ENCODE measurements at places on chromosomes 3 and 15.
A peak's percentile ranks its signal among the peaks of the same experiment; 100 is the strongest.

GRCh38 chr15:69087366-69087976 lies 73.0 kb upstream of the GLCE start:
- DNase-seq: no peak

DNA sequence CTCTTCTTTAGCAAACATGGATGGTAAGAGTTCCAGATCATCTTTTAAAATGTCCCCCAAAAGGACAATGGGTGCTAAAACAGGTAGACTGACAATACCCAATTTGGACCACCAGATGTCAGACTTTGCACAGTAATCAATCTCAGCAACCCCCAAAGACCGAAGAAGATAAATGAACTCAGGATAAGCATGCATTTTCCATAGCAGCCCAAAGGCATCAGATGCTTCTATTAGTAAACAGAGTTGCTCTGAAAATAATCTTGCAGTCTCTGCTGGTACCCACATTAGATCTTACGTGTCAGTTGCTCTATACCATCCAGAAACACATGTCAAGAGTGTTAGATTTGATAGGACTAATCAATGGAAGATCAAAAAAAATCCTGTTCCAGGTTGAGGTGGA lies 20.6 kb downstream of the MYH15 start:
- DNase-seq: peak; percentile 60

- no peak for DNase-seq
Measured at GRCh38 chr15:90895571-90896117, 7.5 kb upstream of the MAN2A2 start.

GRCh38 chr15:78740904-78741274 lies 70.4 kb downstream of the ADAMTS7 start:
- DNase-seq: no peak

- peak; percentile 23 for DNase-seq
Measured at GRCh38 chr15:89936051-89936785, 23.5 kb upstream of the ARPIN start.
